Right renal pelvis (tissue), 4 donors: ENCODE measurements at places on chromosomes 13 and 19. TPM values are rescaled to one million over a fixed set of nuclear protein-coding genes. Genes with fewer than 3 reads are reported as not detected.

- DNase-seq: no peak
These were observed 158.5 kb downstream of the TUBA3C start for GRCh38 chr13:19023115-19023514.

DNA sequence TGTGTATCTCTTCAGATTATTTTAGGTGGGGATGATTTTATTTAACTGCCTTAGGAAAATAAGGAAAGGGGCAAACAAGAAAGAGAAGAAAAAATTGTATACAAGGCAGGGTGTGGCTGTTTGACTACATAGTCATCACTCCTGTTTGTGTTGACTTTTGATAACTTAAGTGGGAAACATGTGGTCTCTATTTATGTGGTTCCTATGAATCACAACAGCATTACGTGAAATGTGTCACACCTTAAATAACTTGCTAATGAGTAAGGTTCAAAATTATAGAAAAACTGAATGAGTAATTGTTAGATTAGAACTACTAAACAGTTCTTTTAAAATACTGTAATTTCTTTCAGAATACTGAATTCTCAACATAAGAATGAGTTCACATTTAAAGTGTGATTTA is 69.3 kb downstream of the LMO7 start:
- DNase-seq: no peak

DHDH gene
- polyA plus RNA-seq: 6.9 TPM

ZNF506 gene
- polyA plus RNA-seq: 23.3 TPM
